Inflammatory macrophage treated with lipopolysaccharide for 1 hour (primary cell): ENCODE measurements at places on chromosomes 4 and X.
A peak's percentile ranks its signal among the peaks of the same experiment; 100 is the strongest.

DNA sequence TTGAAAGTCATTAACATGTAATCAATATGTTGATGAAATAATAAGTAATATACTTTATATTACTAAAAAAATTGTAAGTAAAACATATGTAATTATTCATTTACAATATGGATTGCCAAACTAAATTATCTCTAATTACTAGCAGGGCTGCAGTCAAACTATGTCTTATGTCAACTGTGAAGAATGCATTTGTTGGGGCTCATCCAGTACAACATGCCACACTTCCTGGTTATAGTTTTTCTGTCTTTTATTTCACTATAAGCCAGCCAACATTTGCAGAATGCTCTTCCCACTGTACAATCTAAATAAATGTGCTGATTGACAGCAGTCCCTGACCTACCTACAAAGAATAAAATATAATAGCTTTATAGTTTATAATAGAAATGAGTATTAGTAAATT is 975.4 kb upstream of the NDST4 start:
- no peak for DNase-seq

GRCh38 chr4:128847082-128847724 is 37.7 kb downstream of the JADE1 start:
- DNase-seq = peak; percentile 25

DNA sequence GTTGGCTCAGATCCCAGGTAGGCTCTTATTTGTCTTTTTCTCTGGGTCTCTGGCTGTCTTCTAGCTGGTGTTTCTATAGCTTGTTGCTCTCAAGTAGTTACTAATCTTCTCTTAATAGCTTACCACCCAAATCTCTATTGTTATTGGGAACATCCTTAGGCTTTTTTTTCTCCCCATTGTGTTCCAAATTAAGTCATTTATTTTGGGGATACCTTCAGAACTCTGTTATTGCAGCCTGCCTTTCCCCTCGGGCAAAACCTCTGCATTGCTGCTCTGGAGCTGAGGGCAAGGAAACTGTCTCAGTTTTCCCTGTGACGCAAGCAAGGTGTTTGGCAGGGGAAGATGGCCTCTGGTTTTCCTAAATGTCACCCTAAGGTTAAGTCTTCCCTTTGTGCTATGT is 338.1 kb upstream of the ZCCHC13 start:
- DNase-seq = no peak

GRCh38 chr4:48028696-48029095 is 12.1 kb downstream of the NIPAL1 start:
- DNase-seq = no peak

GRCh38 chrX:37958525-37959211 is 47.7 kb upstream of the SYTL5 start:
- no peak for DNase-seq

- peak; percentile 41 for DNase-seq
Observed at GRCh38 chrX:107686792-107687191, 58.5 kb downstream of the PRPS1 start.

DNA sequence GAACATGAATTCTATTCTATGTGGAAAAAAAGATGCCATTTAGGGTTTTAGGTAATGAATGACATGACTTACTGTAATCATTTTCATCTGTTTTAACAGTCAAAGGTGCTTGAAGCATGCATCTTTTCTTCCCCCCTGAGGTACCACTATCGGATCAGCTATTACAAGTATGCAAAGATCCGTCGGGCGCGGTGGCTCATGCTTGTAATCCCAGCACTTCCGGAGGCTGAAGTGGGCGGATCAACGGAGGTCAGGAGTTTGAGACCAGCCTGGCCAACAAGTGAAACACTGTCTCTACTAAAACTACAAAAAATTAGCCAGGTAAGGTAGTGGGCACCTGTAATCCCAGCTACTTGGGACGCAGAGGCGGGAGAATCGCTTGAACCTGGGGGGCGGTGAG is 241.3 kb downstream of the ARAP2 start:
- no peak for DNase-seq

- DNase-seq = no peak
Observed at GRCh38 chr4:958696-959337, 14.6 kb downstream of the DGKQ start.

DNA sequence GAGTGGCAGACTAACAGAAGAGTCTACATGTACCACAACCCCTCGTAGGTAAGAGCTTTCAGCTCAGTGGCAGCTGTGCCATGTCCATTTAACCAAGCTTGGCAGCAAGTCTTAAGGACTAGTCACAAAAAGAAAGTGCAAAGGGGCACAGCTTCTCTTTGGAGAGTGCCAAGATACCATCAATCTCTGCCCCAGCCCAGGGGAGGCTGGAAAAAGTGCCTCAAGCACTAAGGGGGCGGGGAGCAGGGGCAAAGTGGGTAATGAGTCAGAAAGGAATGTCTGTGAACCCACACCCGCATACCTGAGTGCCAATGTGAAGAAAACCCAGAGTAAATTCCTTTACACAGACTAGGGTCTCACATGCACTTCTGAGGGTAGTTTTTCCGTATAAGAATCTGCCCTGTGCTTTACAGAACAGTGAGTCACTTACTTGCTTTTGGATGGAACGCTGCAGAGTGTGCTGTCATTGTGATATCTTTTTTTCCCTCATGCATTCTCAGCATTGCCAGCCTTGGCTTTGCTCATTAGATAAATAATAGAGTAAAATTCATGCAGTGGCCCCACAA is 219.8 kb downstream of the ZNF674 start:
- DNase-seq = no peak

DNA sequence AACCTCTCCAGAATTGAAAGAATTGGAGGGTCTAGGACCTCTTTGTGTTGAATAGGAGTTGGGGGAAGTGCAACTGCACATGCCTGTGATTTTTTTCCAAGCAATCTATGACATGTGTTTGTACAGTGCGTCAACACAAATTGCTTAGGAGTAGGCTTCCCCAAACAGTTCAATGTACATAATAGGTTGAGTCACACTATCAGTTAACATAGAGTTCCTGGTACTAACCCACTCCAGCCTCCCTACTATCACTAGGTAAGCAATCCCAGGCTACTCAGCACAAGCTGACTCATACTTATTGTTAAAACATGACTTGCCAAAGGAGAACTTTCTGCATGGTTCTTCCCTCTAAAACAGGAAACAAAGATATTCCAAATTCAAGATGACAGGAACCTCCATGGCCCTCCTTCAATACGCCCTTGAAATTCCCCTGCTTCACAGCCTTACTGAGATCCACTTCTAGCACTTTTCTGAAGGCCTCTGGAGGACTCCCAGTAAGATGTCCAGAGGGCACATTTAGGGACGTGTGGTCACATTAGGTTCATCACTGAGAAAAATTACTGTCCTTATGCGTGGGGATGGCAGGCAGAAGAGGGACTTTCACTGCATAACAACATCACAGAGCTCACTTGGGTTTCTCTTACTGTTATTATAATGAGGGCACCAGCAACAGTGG is 8.4 kb upstream of the VSIG1 start:
- DNase-seq = peak; percentile 45

GRCh38 chrX:51860679-51861078 is 32.7 kb upstream of the MAGED1 start:
- DNase-seq = peak; percentile 1

DNA sequence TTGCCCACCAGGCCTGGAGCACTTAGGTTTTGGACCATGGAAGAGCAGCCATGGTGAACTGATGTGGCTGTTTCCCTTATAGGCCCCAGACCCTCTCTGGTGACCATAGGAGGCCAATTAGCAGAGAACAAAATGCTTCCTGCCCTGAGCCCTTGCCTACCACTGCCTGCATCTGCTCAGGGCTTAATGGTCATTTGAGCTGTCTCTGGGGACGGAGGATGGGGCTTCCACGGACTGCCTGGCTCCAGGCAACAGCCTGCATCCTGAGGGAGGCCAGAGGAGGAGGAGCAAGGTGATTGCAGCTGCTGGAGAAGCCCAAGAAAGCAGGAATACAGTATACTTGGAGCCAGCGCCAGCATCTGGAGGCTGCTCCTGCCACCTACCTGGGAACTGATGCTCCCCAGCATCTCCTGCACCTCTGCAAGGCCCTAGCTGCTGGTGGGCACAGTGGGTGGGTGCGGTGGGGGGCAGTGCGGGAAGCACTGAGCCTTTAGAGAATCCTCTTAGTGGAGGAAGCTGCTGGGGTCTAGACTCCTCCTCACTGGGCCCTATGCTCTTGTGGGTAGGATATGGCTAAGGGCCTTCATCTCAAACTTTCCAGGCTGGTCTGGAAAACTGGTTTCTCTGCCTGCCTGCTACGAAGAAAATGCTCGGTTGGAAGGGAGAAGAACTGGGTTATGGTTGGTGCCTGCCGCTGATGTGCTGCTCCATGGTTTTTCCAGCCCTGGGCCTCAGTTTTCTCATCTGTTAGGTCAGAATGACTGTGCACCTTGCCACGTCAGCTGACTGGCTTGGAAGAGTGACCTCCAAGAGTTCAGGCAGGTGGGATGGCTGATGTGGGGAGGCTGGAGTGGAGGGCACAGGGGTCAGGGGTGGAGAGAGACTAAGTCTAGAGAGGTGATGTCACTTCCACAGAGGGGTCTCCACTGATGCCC is 158.8 kb upstream of the PJA1 start:
- DNase-seq = no peak

DNA sequence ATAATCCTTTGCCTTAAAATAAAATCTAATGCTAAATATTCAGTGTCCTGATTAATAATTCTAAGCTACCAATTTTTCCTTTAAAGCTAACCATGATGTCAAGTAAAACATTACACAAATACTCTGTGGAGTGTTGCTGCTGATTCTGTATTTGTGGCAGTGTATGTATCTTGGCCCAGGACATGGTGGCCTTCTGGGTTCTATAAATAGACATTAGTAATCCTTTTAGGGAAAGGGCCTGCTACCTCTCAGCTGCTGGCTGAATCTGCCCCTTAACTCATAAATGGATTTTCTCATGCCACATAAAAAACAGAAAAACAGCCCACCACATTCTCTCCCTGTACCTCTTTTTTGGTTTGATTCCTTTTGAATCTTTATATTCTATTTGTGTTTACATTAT is 1.2 kb upstream of the XK start:
- DNase-seq = no peak

- peak; percentile 96 for DNase-seq
Observed at GRCh38 chr4:184362396-184362795, 112.0 kb downstream of the IRF2 start.

DNA sequence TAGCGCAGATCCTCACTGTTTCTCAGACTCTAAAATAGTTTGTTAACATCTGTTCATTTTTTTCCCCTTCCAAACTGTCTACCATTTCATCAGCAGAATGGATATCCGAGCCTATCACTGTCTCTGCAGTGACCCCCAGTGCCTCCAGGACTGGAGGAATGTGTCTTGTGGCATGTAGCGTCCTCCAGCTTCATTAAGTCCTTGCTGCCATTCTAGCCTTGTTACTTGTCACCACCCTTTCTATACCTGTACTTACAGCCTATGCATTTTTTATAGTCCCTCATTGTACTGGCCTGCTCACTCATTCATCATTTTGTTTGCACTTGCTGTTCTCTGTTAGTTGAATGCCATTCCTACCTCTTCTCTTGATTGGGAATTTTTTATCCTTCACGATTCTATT is 179.1 kb downstream of the BMPR1B start:
- DNase-seq = no peak

GRCh38 chrX:16807976-16808542 is 21.8 kb downstream of the TXLNG start:
- DNase-seq = peak; percentile 52

DNA sequence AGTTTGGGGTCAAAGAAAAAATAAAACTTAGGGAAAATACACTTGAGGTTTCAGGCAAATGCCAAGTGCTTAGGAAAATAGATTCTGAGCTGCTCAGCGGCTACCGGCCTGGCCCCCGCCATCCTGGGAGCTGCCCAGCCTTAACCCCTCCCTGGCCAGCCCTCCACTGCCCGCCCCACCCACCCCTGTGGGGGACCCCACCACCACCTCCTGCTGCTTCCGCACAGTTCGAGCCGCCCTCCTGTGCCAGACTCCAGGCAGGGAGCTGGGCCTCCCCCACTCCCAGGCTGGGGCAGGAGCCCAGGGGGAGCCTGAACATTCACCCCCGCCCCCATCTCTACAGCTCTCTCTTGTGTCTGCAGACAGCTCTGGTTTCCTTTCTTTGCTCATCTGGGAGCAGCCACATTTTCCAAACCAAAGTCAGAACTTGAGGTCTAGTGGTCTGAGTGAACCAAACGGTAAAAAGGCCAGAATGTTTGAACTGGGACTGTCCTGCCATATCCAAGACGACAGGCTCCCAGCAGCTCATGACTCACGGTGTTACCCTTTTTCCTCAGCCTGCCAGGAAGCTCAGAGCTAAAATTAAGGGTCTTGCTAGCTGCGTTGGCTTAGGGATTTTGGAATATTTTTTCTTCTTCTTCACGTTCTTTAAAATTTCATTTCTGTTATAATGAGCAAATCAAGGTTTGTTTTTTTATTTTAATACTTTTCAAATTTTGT is 4.7 kb upstream of the FGFR3 start:
- no peak for DNase-seq

DNA sequence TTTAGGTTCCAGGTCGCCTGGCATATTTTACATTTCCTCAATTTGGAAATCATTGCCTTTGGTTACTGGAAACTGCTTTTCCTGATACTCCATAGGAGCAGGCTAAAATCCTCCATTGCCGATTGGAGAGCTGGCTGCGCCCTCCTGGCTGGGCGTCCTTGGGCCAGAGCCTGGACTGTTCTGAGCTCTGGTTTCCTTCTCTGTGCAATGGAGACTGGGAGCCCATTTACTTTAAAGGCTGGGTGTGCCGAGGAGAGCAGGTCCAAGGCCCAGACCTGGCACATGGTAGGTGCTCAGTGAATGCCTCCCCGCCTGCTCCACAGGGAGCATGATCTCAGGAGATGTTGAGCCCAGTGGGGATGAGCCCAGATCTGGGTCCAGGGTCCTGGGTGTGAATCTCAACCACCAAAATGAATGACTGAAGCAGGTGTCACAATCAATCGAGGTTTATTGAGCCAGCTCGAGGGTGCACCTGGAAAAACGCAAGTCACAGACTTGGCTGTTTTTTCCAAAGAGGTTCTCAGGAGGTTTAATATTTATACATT is 50.0 kb downstream of the EVC start:
- DNase-seq = no peak

DNA sequence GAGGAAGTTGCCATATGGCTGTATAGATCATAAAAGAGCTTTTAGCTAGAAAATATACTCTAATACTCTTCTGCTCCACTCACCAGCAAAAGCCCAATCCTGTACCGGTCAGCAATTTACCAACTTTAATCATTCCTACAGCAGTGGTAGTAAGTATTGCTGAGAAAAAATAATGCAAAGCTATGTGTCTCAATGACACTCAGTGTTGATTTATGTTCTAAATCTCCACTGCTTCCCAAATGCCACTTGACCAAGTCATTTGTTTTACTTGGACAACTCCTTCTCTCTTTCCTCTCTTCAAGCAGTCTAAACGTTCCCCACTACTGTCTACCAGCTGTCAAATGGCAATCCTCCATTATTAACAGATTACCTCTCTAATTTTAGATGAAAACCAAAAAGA is 201.8 kb upstream of the GK2 start:
- no peak for DNase-seq

- DNase-seq = no peak
Observed at GRCh38 chr4:177041356-177041755, 248.6 kb upstream of the VEGFC start.
